Activated T-cell treated with anti-CD3 and anti-CD28 coated beads for 4 hours (primary cell): ENCODE measurements at places on chromosomes 2 and 18.

GRCh38 chr2:150653351-150653750, 165.9 kb upstream of the RND3 start:
- no peak for DNase-seq

DNA sequence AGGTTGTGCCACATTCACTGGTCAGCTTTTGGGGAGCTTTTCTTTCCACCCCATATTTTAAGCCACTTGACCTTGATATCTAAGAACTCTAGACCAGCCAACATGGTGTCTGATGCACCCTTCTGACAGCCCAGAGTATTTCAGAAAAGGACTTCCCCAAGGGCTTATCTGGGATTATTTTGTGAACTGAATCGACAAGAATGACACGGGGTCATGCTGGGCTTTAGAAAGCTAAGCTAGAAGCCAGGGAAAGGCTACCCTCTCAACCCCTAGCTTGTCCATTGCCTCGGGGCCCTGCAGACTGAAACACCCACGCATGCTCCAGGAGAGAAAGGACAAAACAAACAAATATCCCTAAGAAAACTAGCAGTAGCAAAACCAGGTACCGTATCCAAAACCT, 16.0 kb downstream of the SLC4A5 start:
- no peak for DNase-seq

- no peak for DNase-seq
Measured at GRCh38 chr2:212998626-212999359, 152.6 kb downstream of the IKZF2 start.

GRCh38 chr2:18834341-18834740, 245.0 kb upstream of the NT5C1B start:
- no peak for DNase-seq

- DNase-seq, result no peak
Measured at GRCh38 chr2:127110985-127111384, 4.0 kb upstream of the BIN1 start.

DNA sequence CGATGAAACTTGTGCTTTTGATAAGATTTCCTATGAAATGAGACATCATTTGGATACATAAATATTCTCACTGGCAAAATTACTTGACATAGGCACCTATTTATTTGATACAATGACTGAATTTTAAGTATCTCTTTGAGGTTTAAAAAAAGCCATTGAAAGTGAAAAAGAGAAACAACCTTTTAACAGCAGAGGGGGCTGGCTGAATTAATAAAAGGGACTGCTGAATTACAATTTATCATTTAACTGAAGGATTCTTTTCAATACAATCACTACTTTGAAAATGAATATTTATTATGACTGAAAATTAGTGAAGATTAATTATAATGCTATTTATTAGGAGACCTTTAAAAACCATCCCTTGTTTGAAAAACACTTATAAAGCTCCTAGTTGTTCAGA, 335.3 kb downstream of the DLGAP1 start:
- no peak for DNase-seq

DNA sequence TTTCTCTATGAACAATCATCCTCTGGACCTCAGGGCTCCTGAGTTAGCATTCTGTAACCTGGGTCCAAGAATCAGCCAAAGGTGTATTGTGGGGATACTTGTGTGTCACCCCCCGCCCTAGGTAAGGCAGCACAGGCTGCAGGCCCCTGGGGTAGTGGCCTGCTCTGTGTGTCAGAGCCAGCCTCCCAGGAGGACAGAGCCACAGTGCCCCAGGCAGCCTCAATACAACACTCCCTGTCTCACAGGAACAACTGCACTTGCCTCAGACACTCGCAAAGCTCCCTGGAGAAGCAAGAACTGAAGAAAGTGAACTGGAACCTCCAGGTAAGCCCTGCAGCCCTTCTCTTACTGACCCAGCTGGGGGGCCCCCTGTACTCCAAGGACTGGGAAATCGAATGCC, 121.3 kb upstream of the PPP1CB start:
- no peak for DNase-seq

GRCh38 chr2:212987492-212987891, 163.9 kb downstream of the IKZF2 start:
- DNase-seq, result no peak

- DNase-seq, result no peak
Measured at GRCh38 chr2:150522269-150522668, 34.8 kb upstream of the RND3 start.

GRCh38 chr2:153004627-153005026, 286.2 kb downstream of the ARL6IP6 start:
- no peak for DNase-seq

- DNase-seq, result no peak
Measured at GRCh38 chr2:7508296-7508943, 591.2 kb downstream of the RNF144A start.

- no peak for DNase-seq
Measured at GRCh38 chr2:146709004-146709403, 1135.8 kb upstream of the ACVR2A start.

GRCh38 chr2:42086500-42086953, 38.7 kb downstream of the PKDCC start:
- no peak for DNase-seq

DNA sequence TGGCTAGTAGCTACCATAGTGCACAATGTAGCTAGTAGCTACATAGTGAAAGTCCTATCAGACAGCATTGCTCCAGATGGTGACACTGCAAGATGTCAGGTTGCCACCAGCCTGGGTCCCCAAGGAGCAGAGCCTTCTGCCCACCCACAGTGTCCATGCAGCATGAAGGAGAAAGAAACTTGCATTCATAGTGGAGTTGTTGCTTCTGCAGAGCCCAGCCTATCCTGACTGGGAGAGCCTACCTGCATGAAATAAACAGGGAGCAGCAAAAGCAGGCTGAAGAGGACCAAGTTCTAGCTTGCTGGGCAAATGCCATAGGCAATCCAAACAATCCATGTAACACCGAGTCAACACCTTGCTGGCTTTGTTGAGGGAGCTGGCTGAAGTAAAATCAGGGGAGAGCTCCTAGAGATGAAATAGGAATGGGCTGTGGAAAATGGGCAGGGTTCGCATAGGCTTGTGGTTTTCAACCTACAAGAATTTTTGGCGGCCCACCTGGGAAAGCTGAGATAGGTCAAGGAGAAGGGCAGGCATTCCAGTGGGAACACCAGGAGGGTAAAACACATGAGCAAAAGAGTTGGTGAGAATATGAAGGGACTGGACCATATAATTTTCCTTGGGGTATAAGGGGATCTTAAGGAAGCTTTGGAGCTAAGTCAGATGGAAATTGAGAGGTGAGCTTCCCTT, 195.8 kb downstream of the CYP26B1 start:
- no peak for DNase-seq

DNA sequence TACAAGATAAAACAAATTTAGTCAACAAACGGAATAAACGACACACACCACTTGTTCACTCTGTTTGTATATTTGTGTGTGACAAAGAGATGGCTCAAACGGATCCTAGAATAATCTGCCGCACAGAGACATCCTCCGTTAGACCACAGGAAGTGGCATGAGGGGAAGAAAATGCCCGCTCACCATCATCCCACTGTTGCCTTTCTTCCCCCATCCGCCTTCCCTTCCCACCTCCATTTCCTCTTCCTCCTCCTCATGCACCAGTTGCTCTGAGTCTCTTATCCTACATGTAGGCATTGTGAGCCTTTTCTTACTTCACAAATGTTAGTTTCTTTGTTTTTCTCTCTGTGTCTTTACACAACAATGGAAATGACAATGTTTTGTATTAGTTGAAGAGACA, 228.5 kb upstream of the SMIM21 start:
- no peak for DNase-seq
